ENCODE measurements at places on chromosomes 5 and 9.

DNA sequence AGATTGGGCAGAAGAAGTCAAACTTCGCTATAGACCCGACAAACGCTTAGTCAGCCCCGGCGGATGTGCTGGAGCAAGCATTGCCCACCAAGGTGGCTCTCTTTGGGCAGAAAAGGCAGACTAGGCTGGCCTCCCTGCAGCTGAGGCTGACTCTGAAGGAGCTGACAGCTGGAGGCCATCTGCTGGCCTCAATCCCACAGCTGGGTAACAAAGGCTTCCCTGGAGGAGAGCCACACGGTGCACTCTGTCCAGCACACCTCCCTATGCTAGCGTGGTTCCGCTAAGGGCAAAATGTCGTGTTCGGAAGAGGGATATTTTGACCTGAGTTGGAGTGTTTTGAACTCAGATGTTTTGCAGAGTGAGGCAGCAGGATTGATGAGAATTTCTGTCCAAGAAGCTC is 103.5 kb upstream of the PTCH1 start:
- no peak for DNase-seq

GRCh38 chr9:12968093-12968492 is 193.3 kb downstream of the LURAP1L start:
- no peak for DNase-seq

DNA sequence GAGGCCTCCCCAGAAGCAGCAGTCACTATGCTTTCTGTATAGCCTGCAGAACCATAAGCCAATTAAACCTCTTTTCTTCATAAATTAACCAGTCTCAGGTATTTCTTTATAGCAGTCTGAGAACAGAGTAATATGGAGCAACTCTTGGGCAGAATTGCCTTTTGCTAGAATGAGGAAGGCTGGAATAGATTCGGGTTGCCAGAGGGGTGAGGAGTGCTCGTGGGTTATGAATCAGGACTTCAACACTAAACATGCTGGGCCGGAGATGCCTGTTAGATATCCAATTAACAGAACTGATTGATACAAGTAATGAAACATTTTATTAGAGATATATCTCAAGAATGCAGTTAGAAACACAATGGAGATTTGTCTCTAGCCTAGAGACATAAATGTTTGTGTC is 140.9 kb upstream of the MAP3K1 start:
- no peak for DNase-seq

DNA sequence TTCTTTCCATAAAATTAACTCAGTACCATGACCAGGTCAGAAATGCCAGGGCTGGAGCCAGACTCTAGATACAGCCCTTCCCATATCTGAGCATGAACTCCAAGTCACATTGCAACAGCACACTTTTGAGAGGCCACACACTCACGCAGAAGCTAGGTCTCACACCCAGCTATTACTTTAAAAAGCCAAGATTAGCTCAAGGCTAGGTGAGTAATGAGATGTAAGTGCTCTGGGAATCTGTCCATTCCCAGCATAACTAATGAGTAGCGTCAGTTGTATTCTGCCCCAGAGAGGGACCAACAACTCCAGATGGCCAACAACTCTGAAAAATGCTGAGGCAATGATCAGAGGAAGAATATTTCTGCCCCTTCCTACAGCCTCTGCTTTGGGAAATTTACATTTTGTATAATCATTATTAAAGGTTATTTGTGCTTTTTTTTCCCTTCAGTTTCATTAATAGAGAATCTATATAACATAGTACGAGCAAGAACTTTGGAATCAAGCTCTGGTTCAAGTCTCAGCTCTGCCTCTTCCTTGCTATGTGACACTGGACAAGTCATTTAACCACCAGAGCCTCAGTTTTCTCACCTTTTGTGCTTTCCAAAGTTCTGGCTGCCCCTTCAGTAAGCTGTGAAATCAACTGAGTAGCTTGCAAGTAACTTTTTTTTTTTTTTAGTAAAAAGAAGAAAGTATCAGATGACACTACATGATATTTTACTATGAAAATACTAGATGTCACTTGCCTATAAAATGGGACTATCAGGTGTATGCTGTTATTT is 118.3 kb downstream of the NR6A1 start:
- peak; percentile 92 for DNase-seq

GRCh38 chr5:156934450-156935211 is 28.4 kb downstream of the TIMD4 start:
- peak; percentile 10 for DNase-seq

- DNase-seq = peak; percentile 34
Measured at GRCh38 chr5:159768243-159768642, 148.0 kb upstream of the ADRA1B start.

GRCh38 chr5:107121793-107122519 is 548.8 kb downstream of the EFNA5 start:
- DNase-seq = no peak

- DNase-seq = no peak
Measured at GRCh38 chr5:75668977-75669689, 48.1 kb downstream of the POC5 start.

DNA sequence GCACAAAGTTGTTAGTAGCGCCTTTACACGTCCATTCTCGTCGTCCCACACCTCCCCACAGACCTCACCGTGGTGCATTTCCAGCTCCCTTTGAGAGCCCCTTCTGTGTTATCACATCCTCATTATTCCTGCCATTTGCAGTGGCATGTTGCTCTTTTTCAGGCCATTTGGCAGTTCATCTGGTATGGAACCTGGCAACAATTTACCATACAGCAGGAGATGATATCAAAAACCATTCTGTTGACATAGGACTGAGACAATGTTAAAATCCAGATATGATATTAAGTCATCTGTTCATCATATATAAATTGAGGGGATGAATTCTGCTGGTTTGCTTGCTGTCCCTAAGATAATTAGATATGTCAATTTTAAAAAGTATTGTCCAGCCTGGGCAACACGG is 83.0 kb downstream of the TMEM174 start:
- no peak for DNase-seq

GRCh38 chr9:132498531-132499210 is 83.7 kb upstream of the BARHL1 start:
- DNase-seq = peak; percentile 38

DNA sequence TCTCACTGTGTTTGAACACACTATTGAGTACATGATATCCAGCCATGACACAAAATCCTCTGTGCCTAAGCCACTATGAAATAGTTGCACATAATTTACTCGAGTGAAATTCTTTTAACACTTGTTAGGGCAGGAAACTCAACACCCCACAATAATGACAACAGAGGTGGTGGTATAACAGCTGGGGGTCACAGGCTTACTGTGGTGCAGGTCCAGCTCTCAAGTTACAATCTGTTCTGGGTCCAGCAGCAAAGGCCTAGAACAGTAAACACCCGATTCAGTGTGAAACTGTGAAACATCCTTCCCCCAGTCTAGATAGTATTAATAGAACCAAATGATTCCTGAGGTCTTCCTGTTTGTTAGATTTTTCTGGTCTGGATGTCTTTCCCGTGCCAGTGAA is 102.9 kb upstream of the APC start:
- DNase-seq = no peak

DNA sequence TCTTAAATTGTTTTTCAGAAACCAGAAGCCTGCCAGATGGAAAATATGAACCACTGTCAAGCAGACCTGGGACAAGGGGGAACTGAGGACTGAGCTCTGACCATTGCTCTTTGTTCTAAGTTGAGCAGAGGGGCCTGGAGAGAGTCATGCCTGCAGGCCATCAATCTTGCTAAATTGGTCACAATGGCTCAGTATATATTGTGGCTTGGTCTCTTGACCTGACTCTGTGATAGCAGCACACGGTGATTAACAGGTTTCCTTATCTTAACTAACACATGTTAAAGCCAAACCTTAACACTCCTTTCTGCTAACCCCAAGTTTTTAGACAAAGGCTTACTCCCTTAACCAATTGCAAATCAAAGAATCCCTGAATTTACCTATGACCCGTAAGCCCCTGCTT is 1281.2 kb upstream of the NUDT12 start:
- DNase-seq = no peak

DNA sequence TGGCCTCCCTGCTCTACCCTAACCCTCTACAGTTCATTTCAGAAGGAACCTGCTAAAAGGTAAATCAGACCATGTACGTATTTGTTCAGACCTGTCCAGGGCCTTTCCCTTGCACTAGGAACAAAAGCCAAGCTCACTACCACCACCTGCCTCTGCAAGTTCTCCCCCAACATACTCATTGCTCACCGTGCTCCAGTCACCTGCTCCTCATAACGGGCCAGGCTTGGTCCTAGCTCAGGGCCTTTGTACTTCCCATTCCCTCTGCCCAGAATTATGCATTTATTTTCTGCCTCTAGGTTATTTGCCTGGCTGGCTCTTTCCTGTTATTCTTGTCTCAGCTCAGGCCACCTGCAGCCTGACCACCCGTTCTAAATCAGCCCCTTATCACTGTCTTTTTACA is 4.8 kb upstream of the FGF1 start:
- no peak for DNase-seq

GRCh38 chr5:128252756-128253155 is 169.2 kb downstream of the SLC12A2 start:
- DNase-seq = no peak

DNA sequence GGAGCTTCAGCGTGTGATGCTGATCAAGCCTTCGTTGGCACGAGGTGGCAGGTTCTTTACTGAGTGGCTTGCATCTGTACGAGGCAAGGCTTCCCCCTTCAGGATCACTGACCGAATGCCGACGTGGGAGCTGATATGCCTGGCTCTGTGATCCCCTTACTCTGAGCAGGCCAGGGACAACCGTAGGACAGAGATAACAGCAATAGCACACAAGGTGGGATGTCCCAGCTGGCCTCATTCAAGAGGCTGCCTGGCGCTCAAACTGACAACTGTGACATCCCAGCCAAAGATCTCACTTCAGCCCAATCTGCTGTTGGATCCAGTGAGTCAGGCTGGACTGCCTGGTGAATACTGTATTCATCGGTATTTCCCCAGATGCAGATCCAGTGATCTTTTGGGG is 199.4 kb upstream of the PANK3 start:
- DNase-seq = no peak

GRCh38 chr9:74479711-74480110 is 17.4 kb upstream of the RORB start:
- DNase-seq = no peak

DNA sequence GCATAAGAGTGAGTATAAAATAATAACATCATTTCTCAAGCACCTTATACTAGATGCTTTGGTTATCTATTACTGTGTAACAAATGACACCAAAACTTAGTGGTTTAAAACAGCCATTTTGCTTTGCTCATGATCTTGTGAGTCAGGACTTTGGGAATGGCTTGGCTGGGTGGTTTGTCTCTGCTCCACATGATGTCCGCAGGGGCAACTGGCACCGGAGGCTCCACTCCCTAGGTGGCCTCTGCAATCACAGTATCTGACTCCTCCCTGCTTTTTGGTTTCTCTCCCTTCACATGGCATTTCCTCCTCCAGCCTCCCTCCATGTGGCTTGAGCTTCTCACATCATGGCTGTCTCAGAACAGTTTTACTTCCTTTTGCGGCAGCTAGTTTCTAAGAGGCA is 259.5 kb downstream of the GAS1 start:
- no peak for DNase-seq

- DNase-seq = no peak
Measured at GRCh38 chr5:43065387-43065947, 25.3 kb upstream of the ANXA2R start.

DNA sequence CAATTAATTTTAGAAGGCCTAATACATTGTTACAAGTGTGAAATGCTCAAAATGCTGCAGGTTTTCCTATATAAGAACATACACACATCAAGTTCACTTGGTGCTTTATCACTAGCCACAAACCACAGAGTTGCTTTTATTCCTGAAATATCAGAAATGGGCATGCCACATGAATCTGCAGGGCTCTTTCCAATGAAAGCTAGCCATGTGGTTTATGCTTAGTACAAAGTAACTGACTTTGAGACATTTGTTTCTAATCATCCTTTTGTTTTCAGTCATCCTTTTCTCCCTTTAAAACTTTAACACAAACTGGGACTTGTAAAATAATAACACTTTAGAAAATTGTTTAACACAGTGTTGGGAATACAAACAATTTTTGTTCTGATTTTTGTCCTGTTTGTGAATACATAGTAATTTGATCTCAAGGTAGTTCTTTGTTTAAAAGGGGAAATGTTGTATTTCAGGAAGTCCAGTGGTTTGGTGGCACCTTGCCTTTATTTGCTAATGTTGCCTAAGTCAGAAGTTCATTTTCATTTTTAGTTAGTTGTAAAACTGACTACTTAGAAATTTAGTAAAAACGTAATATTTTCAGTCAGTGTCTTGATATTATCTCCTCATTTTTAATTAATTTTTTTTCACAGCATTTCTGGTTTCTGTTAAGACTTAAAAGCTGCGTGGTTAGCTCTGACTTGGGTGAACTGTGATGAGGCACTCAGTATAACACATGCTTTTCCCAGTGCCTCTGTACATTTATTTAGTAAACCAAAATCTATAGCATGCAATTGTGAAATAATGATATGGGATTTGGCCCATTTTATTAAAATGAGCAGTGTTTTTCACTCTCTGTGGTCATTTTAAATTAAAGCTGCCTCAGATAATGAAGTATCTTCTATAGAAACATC is 18.6 kb downstream of the PRDM6 start:
- DNase-seq = no peak

DNA sequence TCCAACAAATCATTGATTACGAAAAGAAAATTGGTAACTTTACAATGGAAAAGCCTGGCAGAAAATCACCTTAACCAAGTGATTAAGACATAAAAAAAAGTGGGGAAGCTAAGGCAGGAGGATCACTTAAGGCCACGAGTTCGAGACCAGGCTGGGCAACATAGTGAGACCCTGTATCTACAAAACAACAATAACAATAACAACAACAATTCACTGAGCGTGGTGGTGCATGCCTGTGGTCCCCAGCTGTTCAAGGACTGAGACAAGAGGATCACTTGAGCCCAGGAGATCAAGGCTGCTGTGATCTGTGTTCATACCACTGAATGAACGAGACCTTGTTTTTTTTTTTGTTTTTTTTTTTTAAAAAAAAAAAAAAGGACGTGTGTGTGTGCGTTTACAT is 21.3 kb downstream of the PTBP3 start:
- DNase-seq = no peak

GRCh38 chr9:127524373-127524772 is 73.1 kb downstream of the LRSAM1 start:
- DNase-seq = peak; percentile 51

DNA sequence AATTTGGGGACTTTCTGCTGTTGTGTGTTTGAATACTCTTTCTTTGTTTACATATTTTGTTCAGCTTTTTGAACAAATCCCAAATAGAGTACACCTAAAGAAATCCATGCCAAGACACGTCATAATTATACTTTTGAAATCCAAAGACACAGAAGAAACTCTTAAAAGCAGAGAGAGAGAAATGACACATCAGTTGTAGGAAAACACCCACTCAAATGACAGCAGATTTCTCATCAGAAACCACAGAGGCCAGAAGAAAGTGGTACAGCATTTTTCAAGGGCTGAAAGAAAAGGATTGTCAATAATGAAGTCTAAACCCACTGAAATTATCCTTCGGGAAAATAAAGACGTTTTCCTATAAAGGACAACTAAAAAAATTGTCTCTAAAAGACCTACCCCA is 378.6 kb downstream of the GADD45G start:
- no peak for DNase-seq

DNA sequence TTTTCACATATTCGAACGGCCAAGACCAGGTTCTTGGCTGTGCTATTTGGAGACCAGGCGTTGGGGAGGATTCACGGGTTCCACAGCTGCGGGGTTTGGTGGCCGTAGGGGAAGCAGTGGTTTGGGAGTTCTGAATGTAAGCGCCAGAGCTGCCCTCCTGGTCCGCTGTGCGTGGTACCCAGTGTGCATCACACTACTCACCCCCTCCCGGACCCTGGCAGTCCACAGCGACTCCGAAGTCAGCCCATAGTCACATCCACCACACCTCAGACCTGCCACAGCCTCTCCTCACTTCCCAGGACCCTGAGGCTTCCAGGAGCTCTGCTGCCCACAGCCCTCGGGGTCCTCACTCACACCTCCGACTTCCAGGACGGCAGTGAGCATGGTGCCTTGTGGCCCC is 26.8 kb downstream of the AMBP start:
- no peak for DNase-seq
